ENCODE measurements at places on chromosomes 1 and 21.

GRCh38 chr1:238409191-238409850 lies 518.6 kb upstream of the ZP4 start:
- no peaks in the 10 kb centered on the region for H3K36me3 ChIP-seq
- H3K27me3 ChIP-seq = no peaks in the 10 kb centered on the region

DNA sequence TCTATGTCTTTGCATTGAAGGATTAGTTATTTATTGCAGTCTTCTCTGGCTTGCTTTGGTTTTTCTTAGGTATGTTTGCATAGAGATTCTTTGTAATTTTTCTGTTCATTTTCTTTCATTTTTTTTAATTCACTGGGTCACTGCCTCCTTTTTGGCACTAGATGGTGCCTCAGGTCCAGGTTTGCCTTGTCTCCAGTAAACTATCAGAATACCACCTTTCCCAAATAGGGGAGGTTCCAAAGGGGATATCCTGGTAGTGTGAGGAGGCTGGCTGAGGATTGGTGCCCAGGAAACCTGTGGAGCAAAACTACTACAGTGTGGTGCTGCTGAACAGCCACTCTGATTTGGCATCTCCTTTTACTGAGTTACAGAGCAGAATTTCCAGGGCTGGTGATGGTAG lies 257.1 kb downstream of the KCTD3 start:
- H3K36me3 ChIP-seq = no peaks in the 10 kb centered on the region
- no peak overlapping the region for H3K4me3 ChIP-seq
- no peak overlapping the region for H3K27ac ChIP-seq
- no peaks in the 10 kb centered on the region for H3K4me1 ChIP-seq

DNA sequence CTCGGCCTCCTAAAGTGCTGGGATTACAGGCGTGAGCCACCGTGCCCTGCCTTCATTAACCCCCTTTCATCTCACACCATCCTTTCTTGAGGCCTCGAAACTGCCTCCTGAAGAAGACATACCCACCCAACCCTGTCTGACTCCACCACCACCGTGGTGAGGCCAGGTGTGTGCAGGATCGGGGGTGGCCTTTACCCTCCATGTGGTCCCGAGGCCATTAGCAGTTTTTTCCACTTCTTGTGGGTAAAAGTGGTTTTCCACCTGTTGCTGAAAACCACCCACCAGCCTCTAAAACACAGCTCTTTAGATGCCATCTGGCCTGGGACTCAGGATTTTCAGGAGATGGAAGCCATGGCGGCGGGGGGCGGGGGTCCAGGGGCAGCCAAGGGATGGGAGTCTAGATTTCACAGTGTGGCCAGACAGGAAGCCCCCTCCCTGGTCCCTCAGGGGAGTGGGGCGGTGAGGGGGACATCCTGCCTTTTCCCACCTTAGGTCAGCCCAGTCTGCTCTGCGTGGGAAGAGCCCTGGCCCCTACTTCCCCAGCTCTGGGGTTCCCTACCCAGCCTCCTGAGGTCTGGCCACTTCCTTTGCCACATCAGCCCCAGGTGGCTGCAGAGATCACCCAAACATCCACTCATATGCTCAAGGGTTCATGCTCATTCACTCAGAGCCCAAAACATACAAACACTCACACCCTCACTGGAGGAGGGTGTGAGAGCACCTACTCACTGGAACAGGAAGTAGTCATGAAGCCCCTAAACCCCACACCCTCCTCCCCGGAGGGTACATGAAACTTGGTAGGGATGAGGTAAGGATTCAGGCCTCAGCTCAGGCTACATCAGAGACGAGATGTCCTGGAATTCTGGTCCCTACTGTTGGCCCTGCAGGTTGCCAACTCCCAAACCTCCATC lies 2.3 kb downstream of the FGR start:
- no peak for DNase-seq
- H3K27me3 ChIP-seq = no peaks in the 10 kb centered on the region
- H3K36me3 ChIP-seq = no peaks in the 10 kb centered on the region
- peak overlapping the region; percentile 66 for H3K27ac ChIP-seq
- peaks cover 40% of the 10 kb centered on the region for H3K4me1 ChIP-seq
- peak overlapping the region; percentile 37 for H3K4me3 ChIP-seq

- H3K27ac ChIP-seq = no peak overlapping the region
- no peak overlapping the region for H3K4me3 ChIP-seq
- H3K4me1 ChIP-seq = no peaks in the 10 kb centered on the region
- DNase-seq = no peak
- no peaks in the 10 kb centered on the region for H3K27me3 ChIP-seq
Measured at GRCh38 chr1:218686258-218686657, 341.1 kb downstream of the TGFB2 start.

DNA sequence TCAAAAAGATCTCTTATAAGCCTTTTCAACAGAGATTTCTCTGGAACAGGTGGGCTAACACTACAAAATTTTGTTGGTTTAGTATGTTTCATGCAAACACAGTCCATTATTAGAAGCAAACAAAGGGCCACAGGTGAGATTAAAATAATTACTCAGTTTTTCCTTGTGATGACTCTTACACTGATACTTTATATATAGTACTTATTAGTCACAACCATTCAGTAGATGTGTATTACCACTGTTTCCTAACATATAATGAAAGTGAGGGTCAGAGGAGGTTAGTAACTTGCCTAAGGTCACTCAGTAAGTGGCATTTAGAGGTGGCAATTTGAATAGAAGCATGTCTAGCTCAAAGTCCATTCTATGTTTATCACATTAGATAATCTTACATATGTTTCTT lies 44.2 kb downstream of the CYYR1 start:
- no peak for DNase-seq
- no peaks in the 10 kb centered on the region for H3K36me3 ChIP-seq
- no peaks in the 10 kb centered on the region for H3K27me3 ChIP-seq
- H3K4me1 ChIP-seq = no peaks in the 10 kb centered on the region
- no peak overlapping the region for H3K4me3 ChIP-seq
